NCI-H187 (cell line): ENCODE measurements at places on chromosomes 1 and 21.

DNA sequence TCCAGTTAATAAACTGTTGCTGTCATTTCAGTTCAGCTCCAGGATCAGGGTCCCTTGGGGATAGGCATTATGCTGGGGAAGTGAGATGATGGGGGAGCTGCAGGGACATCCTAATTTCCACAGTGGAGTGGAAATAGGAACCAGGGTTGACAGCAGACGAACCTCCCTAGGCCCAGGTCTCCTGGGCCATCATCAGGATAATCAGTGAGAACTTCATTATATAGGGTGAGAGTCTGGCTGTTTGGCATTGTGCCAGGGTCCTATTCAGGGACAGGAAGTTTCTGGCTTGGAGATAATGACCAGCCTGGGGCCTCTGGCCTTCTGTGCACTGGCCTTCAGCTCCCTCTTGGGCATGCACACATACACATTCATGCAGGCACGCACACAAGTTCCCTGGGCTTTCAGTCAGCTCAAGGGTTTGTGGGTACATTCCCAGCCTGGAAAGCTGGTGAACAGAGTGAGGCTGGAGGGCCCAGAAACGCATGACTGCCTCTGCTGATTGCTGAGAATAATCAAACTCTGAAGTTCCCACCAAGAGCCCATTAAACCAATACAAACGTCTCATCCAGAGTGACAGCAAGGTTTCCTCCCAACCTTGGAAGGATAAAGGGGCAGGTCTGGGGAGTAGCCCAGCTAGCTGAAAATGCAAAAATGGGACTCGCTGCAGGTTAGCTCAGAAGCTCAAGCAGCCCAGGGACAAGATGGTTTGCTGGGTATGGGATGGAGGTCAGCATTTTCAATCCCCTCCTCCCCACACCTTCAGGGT, 13.9 kb upstream of the LRIG2 start:
- DNase-seq, result peak; percentile 39

- DNase-seq, result no peak
These were observed 38.1 kb downstream of the GNPAT start for GRCh38 chr1:231279081-231279480.

- no peak for DNase-seq
These were observed 120.5 kb downstream of the LRRC7 start for GRCh38 chr1:69688193-69688592.

DNA sequence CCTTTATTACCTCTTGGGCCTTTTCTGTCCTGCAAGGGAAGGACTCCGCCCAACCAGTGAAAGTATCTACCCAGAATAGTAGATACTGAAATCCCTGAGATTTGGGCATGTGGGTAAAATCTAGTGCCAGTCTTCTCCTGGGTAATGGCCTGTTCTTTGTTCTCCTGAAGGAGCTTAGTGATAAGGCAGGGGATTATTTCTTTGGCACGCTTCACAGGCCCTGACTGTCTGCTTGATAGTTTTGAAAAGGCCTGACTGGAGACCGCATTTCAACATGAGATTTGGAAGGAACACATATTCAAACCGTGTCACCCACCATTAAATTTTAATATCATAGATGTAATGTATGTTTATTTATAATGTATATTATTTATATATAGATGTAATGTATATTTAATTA, 48.9 kb downstream of the RASAL2 start:
- no peak for DNase-seq

DNA sequence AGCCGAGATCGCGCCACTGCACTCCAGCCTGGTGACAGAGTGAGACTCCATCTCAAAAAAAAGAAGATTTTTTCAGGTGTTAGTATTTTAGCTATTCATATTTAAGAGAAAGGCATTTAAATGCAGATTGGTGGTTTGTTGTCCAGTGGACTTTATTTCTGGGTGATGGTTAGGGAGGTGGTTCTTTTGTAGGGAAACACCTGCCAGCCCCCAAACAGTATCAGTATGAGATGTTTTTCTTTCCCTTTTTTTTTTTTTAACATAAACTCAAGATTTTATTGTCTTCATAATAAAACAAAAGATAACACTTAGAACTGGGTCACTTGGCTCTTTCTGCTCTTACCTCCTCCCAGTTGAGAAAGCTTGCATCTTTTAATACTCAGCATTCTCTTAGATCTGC, 9.9 kb downstream of the CCDC18 start:
- no peak for DNase-seq

- DNase-seq, result no peak
These were observed 49.6 kb downstream of the RPL5 start for GRCh38 chr1:92881391-92881790.

- DNase-seq, result peak; percentile 96
These were observed 496 bp downstream of the NUCKS1 start for GRCh38 chr1:205749234-205750137.

GRCh38 chr1:230919207-230919606, 50.9 kb upstream of the C1orf198 start:
- no peak for DNase-seq

GRCh38 chr1:215002471-215002870, 80.1 kb upstream of the KCNK2 start:
- DNase-seq, result no peak

- DNase-seq, result no peak
These were observed 177.4 kb downstream of the LBR start for GRCh38 chr1:225250432-225250831.

DNA sequence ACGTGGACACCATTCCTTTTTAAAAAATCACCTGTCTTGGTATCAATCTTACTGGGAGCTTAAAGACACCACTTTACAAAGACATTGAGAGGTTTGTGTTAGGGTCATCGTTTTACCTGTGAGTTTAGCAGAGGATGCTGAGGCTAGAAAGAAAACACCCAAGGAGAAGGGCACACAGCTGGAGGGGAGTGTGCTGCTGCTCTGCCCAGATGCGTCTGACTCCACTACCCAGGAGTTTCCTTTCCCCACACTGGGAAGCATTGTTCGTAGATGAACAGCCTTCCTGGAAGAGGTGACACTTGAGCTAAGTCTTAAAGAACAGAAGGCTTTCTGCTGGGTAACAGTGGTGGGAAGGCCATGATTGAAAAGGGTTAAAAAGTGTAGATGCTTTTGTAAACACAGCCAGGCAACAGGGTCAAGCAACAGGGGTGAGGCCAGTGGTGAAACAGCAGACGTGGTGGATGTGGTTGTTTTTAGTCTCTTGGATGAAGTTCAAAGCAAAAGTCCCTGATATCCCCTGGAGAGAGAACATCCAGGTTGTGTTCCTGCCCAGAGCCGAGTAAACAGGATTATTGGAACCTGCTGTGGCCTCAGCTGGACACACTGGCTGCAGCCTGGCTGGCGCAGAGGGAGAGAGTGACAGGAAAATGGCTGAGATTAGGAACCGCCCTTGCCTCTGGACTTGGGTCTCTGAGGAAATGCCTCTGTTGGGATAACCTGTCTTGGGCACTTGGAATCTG, 198.6 kb upstream of the JUN start:
- DNase-seq, result no peak

GRCh38 chr1:214319938-214320337, 39.0 kb downstream of the SMYD2 start:
- DNase-seq, result no peak

- DNase-seq, result no peak
These were observed 69.3 kb upstream of the BCAR3 start for GRCh38 chr1:93750955-93751354.

DNA sequence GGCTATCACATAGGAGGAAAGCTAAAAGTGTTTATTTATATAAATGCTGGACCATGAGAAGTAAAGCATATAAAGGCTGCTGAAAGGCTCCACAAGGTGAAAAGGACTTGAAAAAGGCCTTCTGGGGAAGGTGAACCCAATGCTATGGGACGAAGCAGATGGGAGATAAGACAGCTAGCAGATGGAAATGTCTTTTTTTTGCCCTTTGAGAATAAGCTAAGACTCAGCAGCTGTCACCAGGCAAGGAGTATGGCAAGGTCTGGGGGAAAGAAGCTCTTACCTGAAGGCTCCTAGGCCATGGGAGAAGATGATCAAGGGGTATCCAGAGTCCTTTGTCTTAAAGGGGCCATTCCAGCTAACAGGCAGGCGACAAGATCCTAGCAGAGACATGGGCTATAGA, 9.9 kb downstream of the PAFAH2 start:
- no peak for DNase-seq

GRCh38 chr1:204828352-204828850, 42.3 kb upstream of the NFASC start:
- DNase-seq, result peak; percentile 91

GRCh38 chr21:33936301-33937038, 20.9 kb upstream of the ATP5PO start:
- no peak for DNase-seq

DNA sequence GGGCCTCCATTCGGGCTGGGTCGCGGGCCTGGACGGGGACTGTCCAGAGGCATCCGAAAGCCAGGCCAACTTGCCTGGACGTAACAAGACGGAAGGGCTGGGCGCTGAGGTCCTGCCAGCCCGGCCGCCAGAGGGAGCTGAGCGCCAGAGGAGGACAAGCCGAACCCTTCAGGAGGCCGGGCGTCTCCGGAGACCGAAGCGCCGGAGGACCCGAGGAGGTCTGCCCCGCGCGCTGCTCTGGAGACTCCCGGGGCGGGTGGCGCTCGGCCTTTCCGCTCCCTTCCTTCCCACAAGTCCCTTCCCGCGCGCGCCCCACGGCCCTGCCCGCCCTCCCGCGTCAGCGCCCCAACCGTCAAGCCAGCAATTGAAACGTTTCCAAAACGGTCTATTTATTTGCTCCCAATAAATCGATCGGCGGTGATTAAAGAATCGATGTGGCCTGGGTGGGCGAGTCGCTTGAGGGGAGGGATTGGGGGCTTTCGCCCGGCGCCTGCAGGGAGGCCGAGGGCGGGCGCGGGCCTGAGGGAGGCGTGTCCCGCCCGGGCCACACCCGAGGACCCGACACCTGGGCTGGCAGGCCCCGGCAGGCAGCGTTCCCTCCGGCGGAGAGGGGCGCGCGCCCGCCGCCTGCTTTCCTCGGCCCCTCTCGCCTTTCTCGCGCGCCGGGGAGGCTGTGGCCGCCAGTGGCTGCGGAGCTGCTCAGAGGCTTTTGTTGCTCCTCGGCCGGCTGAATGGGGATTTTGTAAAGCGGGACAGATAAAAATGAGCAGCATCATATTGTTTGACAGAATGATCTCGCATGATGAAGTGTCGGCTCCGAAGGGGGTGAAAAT, 5.2 kb upstream of the FOXD3 start:
- DNase-seq, result peak; percentile 44

DNA sequence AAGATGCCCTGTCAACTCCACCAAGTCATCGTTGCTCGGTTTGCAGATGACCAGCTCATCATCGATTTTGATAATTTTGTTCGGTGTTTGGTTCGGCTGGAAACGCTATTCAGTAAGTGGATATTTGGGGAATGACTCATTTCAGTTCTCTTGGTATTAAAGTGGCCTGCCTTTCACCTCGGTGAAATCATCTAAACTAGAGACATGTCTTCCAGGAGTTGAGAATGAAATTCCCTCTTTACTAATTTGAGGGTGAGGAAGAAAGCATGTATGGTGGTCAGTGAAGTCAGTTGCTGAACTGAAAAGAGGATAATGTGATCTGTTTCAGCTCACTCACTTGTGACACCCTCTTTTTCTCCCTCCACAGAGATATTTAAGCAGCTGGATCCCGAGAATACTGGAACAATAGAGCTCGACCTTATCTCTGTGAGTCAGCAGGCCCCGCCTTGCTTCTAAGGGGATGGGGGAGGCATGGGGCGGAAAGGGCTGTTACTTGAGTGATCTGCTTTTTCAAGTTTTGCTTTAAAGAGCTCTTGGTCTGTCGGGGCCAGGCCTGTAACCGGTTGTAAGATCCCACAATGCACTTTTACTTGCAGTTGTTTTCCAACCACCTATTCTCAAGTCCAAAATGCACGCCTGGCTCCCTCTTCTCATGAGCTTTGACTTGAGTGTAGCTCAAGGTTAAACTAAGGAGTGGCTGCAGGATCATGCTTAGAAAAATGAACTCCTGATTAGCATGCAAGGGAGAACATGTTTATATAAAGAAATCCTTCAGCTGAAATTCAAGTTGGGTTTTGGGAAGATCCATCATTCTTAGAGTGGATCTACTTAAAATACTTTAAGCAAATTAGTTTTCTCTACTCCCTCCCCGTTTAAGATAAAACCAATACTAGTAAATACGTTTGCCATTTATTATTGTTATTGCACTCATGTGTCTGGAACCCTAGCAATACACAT, 59.8 kb downstream of the CAPN2 start:
- DNase-seq, result no peak

GRCh38 chr21:30962013-30962412, 76.3 kb downstream of the KRTAP19-8 start:
- DNase-seq, result no peak

GRCh38 chr1:97502360-97502759, 418.5 kb downstream of the DPYD start:
- DNase-seq, result no peak

- DNase-seq, result no peak
These were observed 6.4 kb downstream of the LAMB3 start for GRCh38 chr1:209645574-209646452.

GRCh38 chr21:44699502-44700001, 2.6 kb downstream of the KRTAP10-12 start:
- no peak for DNase-seq

DNA sequence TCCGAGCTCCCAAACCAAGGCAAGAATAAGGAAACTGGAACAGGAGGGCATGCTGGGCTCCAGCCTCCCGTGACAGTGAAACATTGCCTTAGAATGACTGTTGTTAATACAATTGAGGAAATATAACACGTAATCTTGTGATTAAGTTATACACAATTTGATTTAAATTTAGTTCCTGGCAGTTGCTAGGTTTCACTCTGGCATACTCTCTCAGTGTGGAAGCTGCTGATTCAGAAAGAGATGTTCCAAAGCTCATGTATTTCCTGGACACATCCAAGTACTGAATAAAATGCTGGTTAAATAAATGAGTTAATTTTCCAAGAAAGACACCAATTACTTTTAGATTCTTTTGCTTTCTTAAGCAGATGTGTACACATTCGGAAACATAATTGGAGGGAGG, 176.1 kb downstream of the GRIK1 start:
- DNase-seq, result no peak

DNA sequence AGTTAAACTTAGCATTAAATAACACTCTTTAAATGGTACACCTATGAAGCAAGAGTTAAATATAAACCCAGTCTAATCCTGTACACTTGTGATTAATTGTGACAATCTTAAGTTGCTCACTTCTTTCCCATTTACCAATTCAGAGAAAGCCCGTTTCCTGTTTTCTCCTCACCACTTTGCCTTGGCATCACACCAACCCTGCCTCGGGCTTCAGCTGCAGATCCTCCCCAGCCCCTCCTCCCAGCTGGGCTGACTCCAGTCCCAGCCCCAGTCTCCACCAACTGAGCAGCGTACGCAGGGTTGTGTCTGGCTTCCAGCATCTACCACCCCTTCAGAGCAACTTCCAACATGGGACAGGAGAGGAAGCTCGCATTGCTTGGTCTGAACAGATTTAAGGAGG, 4.1 kb downstream of the PYCR2 start:
- DNase-seq, result no peak

GRCh38 chr1:77506771-77507170, 175.7 kb downstream of the ZZZ3 start:
- DNase-seq, result no peak

- no peak for DNase-seq
These were observed 101.6 kb downstream of the DMRTB1 start for GRCh38 chr1:53560581-53561502.
